ENCODE measurements at places on chromosomes 2 and 18. TPM values are rescaled to one million over a fixed set of nuclear protein-coding genes. Genes with fewer than 3 reads are reported as not detected.

The GAD1 gene
- 1.8 TPM for total RNA-seq

The PROM2 gene
- 4.0 TPM for total RNA-seq

The ALPG gene
- 1.4 TPM for total RNA-seq

The NEDD4L gene
- total RNA-seq = 76.3 TPM

The DNAH7 gene
- total RNA-seq = 0.09 TPM

The VAMP5 gene
- total RNA-seq = 0.59 TPM

The CRYGD gene
- total RNA-seq = not detected

The CWC22 gene
- 43.4 TPM for total RNA-seq

The SCN2A gene
- total RNA-seq = 0.46 TPM

Measured in H9 (cell line).